Fibroblast of skin of scalp (primary cell): ENCODE measurements at places on chromosomes 7 and 10.

- no peak for DNase-seq
Observed at GRCh38 chr7:72048420-72048819, 363.7 kb downstream of the CALN1 start.

DNA sequence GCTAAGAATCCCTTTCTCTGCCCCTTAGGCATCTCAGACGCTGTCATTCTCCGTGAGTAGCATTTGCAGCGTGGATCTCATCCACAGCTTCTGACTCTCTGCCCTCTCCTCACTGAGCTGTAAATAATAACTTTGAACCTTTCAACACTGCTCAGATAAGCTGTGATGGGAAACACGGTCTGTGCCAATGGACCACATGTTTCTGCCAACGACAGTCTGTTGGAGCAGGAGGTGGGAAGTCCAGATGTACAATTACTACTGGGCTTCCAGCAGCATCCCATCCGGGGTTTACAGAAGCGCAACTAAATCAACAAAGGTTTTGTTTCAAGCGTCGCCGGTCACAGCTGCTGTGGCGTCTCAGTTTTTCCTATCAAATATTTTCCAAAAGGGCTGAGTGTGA, 1110.6 kb downstream of the TYW1 start:
- peak; percentile 2 for DNase-seq

GRCh38 chr7:91289633-91290254, 25.5 kb downstream of the FZD1 start:
- DNase-seq, result no peak

- no peak for DNase-seq
Observed at GRCh38 chr7:74554178-74554577, 100.5 kb downstream of the GTF2IRD1 start.

GRCh38 chr7:132815696-132816311, 239.5 kb upstream of the PLXNA4 start:
- DNase-seq, result peak; percentile 28

- DNase-seq, result no peak
Observed at GRCh38 chr10:110324201-110324804, 19.6 kb upstream of the SMNDC1 start.

- no peak for DNase-seq
Observed at GRCh38 chr10:125133696-125134482, 26.5 kb downstream of the CTBP2 start.

- DNase-seq, result no peak
Observed at GRCh38 chr7:94160719-94161435, 156.7 kb upstream of the BET1 start.

DNA sequence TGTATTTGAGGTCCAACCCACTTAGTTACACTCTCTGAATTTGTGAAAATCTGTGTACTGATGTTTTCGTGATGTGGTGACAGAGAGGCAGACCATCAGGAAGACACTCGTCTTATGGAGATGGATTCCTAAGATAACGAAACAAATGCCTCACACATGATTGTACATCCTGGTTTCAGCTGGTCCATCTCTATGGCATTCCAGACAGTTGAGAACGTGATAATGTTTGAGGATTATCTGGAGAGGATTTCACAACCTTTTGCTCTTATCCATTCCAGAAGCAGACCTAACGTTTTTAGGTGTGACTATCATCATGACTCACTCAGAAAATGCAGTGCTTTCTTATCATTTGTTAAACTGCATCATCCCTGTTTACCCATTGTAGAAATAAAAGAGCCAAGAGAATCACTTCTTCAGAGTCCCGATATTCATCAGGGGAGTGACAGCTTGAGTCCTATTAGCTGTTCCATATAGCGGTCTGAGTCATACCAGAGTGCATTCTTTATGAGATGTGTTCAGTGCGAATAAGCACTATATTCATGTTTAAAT, 74.5 kb downstream of the BMPER start:
- peak; percentile 97 for DNase-seq

DNA sequence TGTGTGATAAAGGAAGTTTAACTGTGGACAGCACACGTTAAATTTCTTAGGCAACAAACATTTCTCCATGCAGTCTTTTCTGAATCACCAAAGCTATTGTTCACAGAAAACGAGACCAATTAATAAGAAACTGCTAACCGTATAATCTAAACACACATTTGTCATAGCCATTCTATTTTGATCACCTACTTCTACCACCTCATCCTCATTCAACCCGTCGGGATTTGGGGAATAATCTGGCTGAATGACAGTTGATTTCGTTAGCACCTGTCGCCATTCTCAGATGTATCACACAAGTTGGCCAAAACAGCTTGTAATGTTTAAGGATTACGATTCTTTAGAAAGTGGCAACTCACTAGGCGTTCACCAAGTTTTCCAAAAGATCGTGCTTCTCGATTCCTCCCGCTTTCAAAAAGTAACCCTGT, 1.2 kb downstream of the EZH2 start:
- no peak for DNase-seq

DNA sequence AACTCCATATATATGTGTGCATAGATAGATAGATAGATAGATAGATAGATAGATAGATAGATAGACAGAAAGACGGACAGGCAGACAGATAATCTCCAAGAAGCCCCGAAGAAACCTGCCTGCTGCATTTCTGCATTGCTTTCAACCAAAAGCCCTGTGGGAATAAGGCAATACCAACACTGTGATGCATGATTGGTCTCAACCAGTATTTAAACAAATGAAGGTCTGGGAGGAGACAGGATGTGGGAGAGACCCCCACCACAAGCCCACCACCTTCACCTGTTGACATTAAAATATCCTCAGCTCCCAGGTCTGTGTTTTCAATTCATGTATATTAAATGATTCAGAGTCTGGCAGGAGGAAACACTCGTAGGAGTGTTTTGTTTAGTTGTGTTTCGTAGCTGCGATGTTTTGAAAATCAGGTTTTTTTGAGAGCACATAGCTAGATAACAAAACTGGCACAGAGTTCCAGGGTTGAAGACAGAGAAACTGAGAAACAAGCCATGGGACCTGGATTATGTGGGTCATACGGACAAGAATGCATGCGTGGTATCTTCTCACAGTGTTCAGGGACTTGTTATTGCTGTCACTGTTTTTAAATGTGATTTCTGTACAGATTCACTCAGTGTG, 200.7 kb upstream of the AHR start:
- DNase-seq, result no peak

DNA sequence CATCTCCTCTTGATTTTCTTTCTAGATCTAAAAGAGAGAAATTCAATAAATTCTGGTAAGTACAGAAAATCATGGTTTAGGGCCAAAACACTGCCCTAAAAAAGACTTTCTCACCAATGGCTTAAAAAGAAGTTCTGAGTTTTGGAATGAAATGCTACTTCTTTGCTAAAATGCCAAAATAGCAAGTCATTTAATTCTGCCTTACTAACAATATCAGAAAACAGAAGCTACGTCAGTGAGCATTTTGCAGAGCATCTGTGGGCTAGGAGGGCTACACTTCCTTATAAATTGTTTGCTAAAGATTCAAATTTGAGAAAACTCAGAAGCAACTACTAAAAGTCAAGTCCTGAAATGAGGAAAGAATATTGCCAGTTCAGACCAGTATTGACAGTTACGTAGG, 560.8 kb upstream of the CELF2 start:
- DNase-seq, result no peak

GRCh38 chr7:20030915-20031362, 186.2 kb downstream of the MACC1 start:
- peak; percentile 38 for DNase-seq

DNA sequence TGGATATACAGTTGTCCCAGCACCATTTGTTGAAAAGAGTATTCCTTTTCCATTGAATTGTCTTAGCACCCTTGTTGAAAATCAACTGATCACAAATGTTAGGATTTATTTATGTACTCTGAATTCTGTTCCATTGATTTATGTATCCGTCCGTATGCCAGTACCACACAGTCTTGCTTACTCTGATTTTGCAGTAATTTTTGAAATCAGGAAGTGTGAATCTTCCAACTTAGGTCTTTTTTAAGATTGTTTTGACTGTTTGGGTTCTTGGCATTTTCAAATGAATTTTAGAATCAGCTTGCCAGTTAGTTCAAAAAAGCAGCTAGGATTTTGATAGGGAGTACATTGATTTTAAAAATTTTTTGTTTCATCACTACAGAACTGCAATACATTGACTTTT, 23.7 kb downstream of the CDK13 start:
- DNase-seq, result no peak

DNA sequence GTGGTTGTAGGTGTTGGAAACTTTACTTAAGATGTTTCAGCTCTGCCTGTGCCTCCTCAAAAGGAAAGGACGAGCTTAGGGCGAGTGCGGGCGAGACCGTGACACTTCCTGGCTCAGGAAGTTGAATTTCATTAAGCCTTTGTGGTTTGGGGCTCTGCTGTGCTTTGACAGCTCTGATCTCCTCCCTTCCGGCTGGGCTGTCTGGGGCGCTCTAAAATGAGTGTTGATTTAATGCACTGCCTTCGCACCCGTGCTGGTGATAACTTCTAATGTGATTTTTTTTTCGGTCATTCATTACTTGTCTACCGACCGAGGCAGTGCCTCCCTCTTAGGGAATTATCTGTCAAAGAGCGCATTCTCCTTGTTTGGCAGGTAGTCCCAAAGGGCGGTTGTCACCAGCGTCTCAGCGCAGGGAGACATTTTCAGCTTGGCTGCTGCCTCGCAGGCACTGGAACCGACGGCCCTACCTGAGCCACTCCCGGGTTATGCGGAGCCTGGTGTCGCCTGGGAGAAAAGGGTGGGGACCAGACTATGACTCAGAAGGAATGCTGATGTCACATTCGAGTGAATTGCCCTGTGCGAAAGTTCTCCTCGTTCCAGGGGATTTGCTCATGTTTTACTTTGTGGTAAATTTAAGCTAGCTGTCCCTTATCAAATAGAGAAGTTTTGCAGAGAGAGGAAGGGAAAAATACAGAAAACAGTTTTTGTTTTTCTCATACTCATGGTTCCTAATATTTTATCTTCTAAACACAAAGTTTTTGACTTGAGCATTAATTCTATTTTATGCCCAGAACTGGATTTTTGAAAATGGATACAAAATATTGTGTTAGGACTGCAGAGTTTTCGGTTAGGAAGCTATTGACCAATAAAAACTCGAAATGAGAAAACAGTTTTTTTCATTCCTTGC, 920 bp downstream of the TES start:
- peak; percentile 97 for DNase-seq

GRCh38 chr7:85510287-85510686, 323.4 kb upstream of the SEMA3D start:
- no peak for DNase-seq

GRCh38 chr7:76358011-76358480, 745 bp downstream of the YWHAG start:
- peak; percentile 27 for DNase-seq

DNA sequence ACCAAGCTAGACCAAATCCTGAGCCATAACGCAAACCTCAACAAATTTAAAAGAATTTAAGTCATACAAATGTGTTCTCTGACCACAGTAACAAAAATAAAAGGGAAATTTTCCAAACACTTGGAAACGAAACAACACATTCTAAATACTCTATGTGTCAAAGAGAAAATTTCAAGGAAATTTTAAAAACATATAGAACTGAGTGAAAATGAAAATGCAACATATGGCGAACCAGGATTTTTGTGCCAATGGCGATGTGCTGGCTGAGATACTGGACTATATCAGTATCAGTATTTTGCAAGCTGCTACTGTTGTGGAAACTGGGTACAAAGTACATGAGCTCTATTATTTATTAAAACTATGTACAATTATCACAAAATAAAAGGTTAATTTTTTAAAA, 34.1 kb downstream of the KNDC1 start:
- DNase-seq, result no peak

DNA sequence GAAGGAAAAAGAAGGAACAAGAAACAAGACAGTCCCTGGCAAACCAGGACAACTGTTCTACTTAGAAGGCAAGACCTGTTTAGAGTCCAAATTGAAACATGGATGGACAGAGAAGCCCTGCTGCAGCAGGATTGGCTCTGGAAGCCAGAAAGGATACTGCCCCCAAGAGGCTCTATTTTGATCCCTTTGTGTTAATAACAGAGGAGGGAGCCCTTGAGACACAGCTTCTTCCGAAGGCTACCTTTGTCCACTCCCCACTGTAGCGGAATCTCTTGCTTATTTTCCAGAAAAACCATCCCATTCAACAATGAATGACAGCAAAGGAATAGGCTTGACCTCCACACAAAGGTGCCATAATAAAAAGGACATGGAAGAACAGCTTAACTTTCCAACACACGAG, 120.3 kb upstream of the FOXK1 start:
- DNase-seq, result no peak
